Activated T-cell treated with anti-CD3 and anti-CD28 coated beads, Interleukin-2, amount 50 U/mL, for 72 hours (primary cell): ENCODE measurements at places on chromosomes 6 and 20.

DNA sequence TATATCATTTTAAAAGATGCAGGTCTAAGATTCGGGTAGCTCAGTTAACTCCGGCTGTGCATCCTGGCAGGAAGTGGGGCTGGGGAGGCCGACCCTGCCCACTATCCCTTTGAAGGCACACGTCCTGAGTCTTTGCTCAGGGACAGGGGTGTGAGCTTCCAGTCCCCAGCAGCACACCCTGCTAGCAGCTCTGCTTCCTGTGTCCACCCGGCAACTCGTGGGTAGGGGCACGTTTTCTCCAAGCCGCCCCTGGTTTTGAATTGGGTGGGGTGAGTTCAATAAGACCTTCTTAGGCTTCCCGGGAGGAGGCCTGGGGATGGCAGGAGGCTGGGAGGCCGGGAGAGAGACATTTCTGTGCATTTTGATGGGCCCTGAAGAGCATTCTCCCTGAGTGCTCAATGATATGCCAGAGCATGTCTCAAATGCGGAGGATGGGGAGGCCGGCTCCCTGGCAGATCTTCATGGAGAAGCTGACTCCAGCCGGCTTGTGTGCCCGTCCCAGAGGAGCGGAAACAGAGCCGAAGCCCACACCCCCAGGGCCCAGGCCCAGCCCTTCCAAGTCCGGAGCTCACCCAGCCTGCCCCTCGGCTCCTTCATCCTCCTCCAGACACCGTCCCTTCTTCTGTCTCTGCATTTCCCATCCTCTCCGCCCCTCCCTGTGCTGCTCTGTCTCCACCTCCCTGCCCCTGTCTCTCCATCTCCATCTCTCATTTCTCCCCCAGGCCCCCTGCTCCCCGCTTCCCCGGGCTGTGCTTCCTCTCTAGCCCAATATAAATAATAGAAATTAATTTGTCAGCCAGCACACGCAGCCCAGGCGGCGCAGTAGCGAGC is 36.3 kb upstream of the ZFAND3 start:
- DNase-seq = peak; percentile 15
- peak overlapping the region; percentile 84 for H3K4me3 ChIP-seq
- peaks cover 33% of the 10 kb centered on the region for H3K27me3 ChIP-seq

- H3K4me1 ChIP-seq = peaks cover 91% of the 10 kb centered on the region
- no peaks in the 10 kb centered on the region for H3K36me3 ChIP-seq
- no peaks in the 10 kb centered on the region for H3K27me3 ChIP-seq
- DNase-seq = no peak
- no peak overlapping the region for H3K27ac ChIP-seq
Measured at GRCh38 chr6:7152462-7152861, 44.7 kb downstream of the RREB1 start.

- DNase-seq = no peak
- H3K27me3 ChIP-seq = no peaks in the 10 kb centered on the region
Measured at GRCh38 chr6:37965964-37966676, 146.6 kb downstream of the ZFAND3 start.

DNA sequence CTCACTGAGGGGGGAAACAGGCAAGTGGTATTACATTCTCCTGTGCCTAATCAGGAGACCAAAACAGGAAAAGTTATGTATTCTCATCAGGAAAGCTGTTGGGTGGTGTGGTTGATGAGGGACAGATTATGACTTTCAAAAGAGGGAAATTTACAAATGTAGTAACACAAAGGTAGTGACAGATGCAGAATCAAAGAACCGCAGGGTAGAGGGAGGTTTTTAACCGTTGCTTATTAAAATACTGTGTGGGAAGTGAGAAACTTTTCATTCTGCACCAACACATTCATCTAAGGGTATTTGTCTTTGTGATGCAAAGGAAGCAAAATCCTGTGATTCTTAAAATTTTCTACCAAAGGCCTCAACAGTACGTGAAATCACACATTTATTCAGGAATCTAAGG is 288.2 kb upstream of the MAN1A1 start:
- H3K36me3 ChIP-seq = no peaks in the 10 kb centered on the region
- no peaks in the 10 kb centered on the region for H3K27me3 ChIP-seq
- no peak overlapping the region for H3K4me3 ChIP-seq
- H3K27ac ChIP-seq = no peak overlapping the region
- DNase-seq = no peak

DNA sequence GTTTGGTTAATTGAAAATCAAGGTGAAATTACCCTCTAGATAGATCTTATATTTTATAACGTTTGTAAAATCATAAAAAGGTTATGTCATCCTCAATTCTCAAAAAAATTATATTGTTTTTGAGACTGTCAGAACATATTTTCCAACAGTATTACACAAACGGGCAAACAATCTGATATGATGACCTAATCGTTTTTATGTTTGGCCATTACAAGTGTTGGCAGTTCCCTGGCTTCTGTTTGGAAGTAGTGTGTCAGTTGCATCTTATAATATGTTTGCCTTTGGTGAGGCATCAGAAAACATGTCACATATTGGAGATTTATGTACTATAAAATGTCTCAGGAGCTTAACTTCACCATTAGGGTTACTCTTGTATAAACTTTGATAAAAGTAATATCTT is 308.1 kb upstream of the EPHA7 start:
- no peaks in the 10 kb centered on the region for H3K27me3 ChIP-seq
- H3K4me3 ChIP-seq = no peak overlapping the region
- no peaks in the 10 kb centered on the region for H3K36me3 ChIP-seq
- H3K4me1 ChIP-seq = no peaks in the 10 kb centered on the region
- no peak for DNase-seq

DNA sequence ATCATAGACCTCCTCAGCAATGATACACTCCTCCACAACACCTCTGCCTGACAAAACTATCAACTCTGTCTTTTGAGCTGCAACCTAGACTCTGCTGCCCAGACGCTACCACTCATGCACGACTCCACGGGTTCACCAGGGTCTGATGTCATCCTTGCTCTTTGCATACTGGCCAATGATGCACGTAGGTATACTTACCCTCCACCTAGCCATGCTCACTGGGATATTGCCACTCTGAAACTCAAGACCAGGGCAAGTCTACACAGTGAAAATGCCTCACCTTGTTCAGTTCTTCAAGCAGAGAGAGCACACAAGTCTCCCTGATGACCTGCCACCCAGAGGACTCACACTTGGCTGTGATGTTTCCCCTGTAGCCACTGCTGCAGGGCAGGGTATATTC is 27.7 kb downstream of the ADGRF1 start:
- no peaks in the 10 kb centered on the region for H3K27me3 ChIP-seq
- no peak overlapping the region for H3K27ac ChIP-seq

GRCh38 chr6:41200901-41201763 is at the start of gene TREML2:
TREML2 (minus strand) TSS chr6:41201149; CDS start chr6:41201008, 141 bp downstream.
- DNase-seq = peak; percentile 36
- H3K4me1 ChIP-seq = peaks cover 55% of the 10 kb centered on the region
- no peaks in the 10 kb centered on the region for H3K27me3 ChIP-seq
- H3K27ac ChIP-seq = peak within 1 kb of the TSS; percentile 92
- H3K4me3 ChIP-seq = peak within 1 kb of the TSS; percentile 83

GRCh38 chr6:33316603-33317418 is 733 bp downstream of the ZBTB22 start:
- H3K36me3 ChIP-seq = peaks cover 13% of the 10 kb centered on the region
- DNase-seq = no peak
- H3K4me3 ChIP-seq = peak overlapping the region; percentile 98
- H3K4me1 ChIP-seq = peaks cover 77% of the 10 kb centered on the region
- H3K27me3 ChIP-seq = no peaks in the 10 kb centered on the region

- peak; percentile 73 for DNase-seq
- peak overlapping the region; percentile 84 for H3K4me3 ChIP-seq
- H3K36me3 ChIP-seq = no peaks in the 10 kb centered on the region
- peak overlapping the region; percentile 71 for H3K27ac ChIP-seq
- peaks cover 30% of the 10 kb centered on the region for H3K4me1 ChIP-seq
Measured at GRCh38 chr20:8018958-8019245, 659 bp downstream of the TMX4 start.

GRCh38 chr6:23981923-23982322 is 144.1 kb upstream of the NRSN1 start:
- H3K4me1 ChIP-seq = no peaks in the 10 kb centered on the region
- H3K27me3 ChIP-seq = no peaks in the 10 kb centered on the region
- no peak for DNase-seq
- no peaks in the 10 kb centered on the region for H3K36me3 ChIP-seq
- H3K4me3 ChIP-seq = no peak overlapping the region
- H3K27ac ChIP-seq = no peak overlapping the region

DNA sequence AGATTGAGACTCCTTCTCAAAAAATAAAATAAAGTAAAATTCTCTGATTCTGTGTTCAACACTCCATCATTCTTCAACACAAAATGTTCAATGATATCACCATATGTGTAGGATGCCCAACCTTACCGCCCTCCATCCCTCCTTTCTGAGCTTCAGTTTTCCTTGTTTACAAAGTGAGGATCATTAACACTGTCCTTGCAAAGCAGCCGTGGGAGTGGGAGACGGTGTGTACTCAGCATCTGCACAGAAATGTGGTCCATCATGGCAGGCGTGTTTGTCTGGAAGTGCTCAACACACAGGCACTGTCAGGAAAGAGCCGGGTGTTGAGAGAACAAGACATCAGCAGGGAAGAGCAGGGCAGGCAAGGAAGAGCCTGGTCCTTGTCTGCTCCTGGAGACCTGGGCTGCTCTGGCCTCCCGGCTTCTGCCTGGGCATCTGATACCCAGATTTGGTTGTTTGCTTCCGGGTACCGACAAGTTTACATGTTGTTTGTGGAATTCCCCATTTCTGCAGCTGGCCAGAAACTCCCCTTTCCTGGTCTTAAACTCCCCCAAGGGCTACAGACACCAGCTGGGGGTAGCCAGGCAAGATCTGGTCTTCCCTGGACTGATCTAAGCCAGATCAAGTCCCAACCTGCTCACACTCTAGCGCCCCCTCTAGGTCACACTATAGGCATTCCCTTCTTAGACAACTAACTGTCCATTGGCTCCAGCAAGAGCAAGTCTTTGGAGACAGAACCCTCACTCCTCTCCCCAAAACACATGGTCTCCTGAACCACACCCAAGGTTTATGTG is 26.7 kb upstream of the TTPAL start:
- H3K36me3 ChIP-seq = no peaks in the 10 kb centered on the region
- H3K4me1 ChIP-seq = no peaks in the 10 kb centered on the region
- DNase-seq = peak; percentile 23
- H3K27me3 ChIP-seq = no peaks in the 10 kb centered on the region

GRCh38 chr6:165223101-165223500 is 86.3 kb downstream of the C6orf118 start:
- no peaks in the 10 kb centered on the region for H3K27me3 ChIP-seq
- H3K27ac ChIP-seq = no peak overlapping the region
- H3K4me1 ChIP-seq = no peaks in the 10 kb centered on the region
- H3K36me3 ChIP-seq = no peaks in the 10 kb centered on the region
- DNase-seq = no peak

DNA sequence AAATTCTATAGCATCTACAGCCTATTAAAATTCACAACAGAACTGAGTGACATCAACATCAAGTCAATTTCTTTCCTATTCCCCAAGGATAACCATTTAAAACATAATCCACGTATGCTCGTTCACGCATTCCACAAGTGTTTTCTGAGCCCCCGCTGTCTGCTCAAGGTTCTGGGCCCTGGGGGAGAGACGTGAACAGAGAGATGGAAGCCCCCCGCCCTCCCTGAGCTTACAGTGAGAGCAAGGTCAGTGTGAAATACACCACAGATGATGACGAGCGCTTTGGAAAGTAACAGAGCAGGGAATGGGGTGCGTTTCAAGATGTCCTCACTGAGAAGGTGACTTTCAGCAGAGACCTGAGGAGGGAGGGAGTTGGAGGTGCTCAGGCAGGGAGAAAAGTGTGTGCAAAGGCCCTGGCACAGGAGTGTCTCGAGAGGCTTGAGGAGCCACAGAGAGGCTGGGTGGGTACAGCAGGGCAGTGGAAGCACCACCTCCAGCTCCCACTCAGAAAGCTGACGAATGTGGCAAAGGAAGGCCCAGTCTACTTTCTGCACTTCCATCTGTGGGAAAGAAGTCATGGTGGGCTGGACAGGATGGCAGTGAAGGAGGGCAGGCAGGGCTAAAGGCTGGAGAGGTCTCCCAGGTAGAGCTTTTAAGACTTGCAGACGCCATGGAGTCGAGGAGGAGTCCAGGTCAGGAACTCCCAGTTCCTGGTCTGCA is 88.3 kb downstream of the DLL1 start:
- H3K27ac ChIP-seq = no peak overlapping the region

DNA sequence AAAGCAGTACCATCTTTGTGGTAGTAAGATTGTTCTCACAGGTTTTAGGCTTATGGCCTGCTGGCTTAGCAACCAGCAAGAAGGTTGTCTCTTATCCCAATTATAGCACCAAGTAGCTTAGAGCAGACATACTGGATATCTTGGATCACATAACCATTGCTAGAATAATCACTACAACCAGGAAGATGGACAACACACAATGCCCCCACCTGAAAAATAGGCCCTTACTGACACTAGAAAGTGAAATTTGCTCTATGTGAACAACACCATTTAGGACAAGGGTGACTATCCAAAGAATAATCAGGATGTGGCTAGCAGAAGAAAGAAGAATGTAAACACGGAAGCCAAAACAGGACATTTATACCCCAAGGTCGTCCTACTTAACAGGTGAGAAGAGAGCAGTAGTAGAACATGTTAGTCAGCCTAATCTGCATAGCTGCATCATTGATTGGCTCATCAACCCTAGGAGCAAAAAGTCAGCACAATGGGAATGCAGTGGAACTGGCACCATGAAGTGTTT is 172.7 kb upstream of the MARCKS start:
- H3K27me3 ChIP-seq = peaks cover 20% of the 10 kb centered on the region
- no peaks in the 10 kb centered on the region for H3K36me3 ChIP-seq
- no peak for DNase-seq
- no peaks in the 10 kb centered on the region for H3K4me1 ChIP-seq

GRCh38 chr6:139253656-139254055 is 38.1 kb downstream of the TXLNB start:
- no peaks in the 10 kb centered on the region for H3K36me3 ChIP-seq
- H3K27ac ChIP-seq = no peak overlapping the region
- H3K4me3 ChIP-seq = no peak overlapping the region
- peaks cover 53% of the 10 kb centered on the region for H3K4me1 ChIP-seq
- DNase-seq = no peak

DNA sequence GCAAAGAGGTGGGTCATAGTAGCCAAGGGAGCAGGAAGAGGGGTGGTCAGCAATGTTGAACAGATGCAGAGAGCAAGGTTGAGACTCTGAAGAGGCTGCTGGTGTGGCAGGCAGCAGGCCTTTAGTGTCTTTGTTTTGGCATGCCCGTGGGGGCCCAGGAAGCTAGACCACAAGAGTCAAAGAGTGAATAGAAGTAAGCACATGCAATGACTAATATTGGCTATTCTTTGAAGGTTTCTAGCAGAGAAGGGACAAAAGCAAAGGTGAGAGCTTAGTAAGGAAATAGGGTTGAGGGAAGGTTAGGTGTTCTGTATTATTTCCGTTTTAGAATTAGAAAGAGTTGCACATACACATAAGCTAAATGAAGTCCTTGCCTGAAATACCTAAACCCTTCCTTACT is 18.8 kb downstream of the TDRD6 start:
- H3K27ac ChIP-seq = no peak overlapping the region
- no peaks in the 10 kb centered on the region for H3K4me1 ChIP-seq
- no peaks in the 10 kb centered on the region for H3K36me3 ChIP-seq
- DNase-seq = peak; percentile 5
- peaks cover 41% of the 10 kb centered on the region for H3K27me3 ChIP-seq

- no peaks in the 10 kb centered on the region for H3K4me1 ChIP-seq
- H3K36me3 ChIP-seq = no peaks in the 10 kb centered on the region
- DNase-seq = no peak
- no peak overlapping the region for H3K4me3 ChIP-seq
- no peak overlapping the region for H3K27ac ChIP-seq
- no peaks in the 10 kb centered on the region for H3K27me3 ChIP-seq
Measured at GRCh38 chr6:163998496-163998895, 584.0 kb downstream of the QKI start.
